ENCODE measurements at places on chromosomes 7 and 10.

- DNase-seq, result no peak
Measured at GRCh38 chr7:43142703-43143102, 30.3 kb downstream of the HECW1 start.

GRCh38 chr10:119724593-119725516 is 995 bp upstream of the INPP5F start:
- DNase-seq, result no peak

DNA sequence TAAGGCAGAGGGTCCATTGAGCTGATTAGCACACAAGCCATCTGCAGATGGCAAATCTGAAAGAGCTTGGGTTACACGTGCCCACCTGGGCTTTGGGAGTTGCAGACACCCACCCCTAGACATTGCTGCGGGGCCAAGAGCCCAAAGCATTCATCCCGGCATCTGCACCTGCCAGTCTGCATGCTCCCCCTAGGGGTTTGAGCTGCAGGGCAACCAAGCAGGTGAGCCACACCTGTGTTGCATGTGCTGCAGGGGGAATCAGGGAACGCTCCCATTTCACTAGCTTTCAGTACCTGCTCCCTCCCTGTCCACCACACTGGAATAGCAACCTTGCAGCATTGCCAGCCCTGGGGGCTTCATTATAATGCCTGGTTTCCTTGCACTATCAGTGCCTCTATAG is 21.1 kb downstream of the C7orf33 start:
- no peak for DNase-seq

DNA sequence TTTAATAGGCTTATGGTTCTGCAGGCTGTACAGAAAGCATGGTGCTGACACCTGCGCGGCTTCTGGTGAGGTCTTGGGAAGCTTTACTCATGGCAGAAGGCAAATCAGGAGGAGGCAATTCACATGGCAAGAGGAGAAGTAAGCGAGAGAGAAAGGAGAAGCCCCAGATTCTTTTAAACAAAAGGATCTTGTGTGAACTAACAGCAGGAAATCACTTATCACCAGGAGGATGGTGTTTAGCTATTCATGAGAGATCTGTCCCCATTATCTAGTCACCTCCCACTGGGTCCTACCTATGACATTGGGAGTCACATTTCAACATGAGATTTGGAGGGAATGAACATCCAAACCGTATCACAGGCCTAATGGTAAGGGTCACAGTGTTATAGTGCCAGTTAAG is 678.0 kb upstream of the KCND2 start:
- DNase-seq, result no peak

DNA sequence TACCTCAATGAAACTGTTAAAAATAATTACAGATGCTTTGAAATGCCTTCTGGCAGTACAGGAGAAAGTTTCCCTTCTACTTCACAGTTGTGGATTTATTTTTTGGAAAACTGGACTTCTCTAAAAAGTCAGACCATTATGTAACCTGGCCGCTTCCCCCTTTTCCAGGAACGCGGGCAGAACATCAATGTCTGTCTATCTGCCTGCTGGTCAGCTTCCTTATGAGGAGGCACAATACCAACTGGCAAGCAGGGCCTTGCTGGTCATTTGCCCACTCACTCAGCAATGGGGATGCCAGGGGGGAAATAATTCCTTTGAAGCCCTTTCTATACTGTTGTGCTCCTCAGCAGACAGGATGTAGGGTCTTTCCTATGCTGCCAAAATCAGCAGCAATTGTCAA is 22.5 kb upstream of the ADRB1 start:
- DNase-seq, result no peak

DNA sequence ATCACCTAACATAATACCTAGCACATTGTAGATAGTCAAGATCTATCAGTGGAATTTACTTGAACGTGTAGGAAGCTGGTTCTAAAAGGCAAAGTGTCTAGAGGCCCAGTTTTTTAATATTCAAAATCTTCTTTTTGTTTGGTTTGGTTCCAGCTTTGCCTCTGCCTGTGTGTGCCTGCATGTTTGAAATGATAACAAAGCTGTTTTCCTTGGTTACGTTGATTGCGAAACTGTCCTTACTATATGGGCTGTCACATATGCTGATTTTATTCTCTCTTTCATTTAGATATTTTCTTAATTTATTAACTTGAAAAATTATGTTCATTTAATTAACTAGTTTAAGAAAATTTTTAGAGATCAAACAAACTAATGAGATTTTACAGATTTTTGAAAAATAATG is 237.3 kb downstream of the SEMA3A start:
- no peak for DNase-seq

- DNase-seq, result no peak
Measured at GRCh38 chr7:121428855-121429489, 32.9 kb upstream of the FAM3C start.

GRCh38 chr7:7639421-7639820 is 1.1 kb upstream of the UMAD1 start:
- DNase-seq, result no peak

GRCh38 chr10:86259901-86260562 is 106.6 kb downstream of the GRID1 start:
- no peak for DNase-seq

Measured in activated naive CD8-positive, alpha-beta T cell treated with anti-CD3 and anti-CD28 coated beads, Interleukin-2, amount 50 U/mL, for 16 hours (primary cell).